Fibroblast of the aortic adventitia (primary cell): ENCODE measurements at places on chromosomes 16 and 17. TPM values are rescaled to one million over a fixed set of nuclear protein-coding genes. Genes with fewer than 3 reads are reported as not detected.
A peak's percentile ranks its signal among the peaks of the same experiment; 100 is the strongest.

DNA sequence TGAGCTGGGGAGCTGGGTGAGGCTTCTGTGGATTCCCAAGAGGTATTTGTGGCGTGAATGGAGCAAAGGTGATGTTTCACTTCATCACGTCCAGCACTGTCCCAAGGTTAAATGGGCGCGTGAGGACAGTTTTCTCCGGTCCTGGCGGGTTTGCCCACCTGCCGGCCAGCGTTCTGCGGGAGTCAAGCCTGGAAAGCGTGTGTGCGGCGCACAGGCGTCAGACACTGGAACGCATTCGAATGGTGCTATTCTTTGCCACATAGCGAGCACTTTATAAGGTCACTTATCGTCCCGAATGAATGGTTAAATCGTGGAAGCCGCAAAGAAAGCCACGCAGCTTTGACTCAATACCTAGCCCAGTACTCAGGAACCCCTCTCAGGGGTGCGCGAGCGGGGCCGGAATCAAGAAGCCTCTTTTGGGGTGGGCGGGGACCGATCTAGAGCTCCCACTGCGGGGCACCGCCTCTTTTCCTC, 446 bp upstream of the PSMD11 start:
- no peak for DNase-seq

- DNase-seq = no peak
Measured at GRCh38 chr17:15083225-15083624, 181.9 kb downstream of the PMP22 start.

DNA sequence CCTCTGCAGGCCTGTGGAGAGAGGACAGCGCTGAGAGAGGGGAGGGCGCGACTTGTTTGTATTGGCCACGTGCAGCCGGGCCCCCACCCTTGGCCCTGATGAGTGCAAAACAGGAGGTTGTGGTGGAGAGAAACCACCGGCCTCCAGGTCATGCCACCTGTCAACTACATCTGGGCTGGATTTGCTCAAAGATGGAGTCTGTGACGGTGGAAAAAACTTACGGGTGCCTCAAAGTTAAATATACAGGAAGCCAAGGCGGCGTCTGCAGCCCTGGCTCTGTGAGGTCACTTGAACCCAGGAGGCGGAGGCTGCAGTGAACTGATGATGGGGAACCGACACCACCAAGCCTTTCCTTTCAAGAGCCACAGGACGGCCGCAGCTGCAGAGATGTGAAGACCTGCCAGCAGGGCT, 15.7 kb downstream of the C16orf74 start:
- DNase-seq = no peak

Gene TBC1D3G
- total RNA-seq = not detected in 2 replicates

Gene CDK10
- 32.9 and 43.0 TPM in 2 replicates for total RNA-seq

GRCh38 chr17:73203788-73204479, 11.1 kb downstream of the COG1 start:
- DNase-seq = no peak

GRCh38 chr17:67891481-67892119, 66.3 kb downstream of the BPTF start:
- peak; percentile 72 for DNase-seq

Gene PPY
- total RNA-seq = not detected in 2 replicates

DNA sequence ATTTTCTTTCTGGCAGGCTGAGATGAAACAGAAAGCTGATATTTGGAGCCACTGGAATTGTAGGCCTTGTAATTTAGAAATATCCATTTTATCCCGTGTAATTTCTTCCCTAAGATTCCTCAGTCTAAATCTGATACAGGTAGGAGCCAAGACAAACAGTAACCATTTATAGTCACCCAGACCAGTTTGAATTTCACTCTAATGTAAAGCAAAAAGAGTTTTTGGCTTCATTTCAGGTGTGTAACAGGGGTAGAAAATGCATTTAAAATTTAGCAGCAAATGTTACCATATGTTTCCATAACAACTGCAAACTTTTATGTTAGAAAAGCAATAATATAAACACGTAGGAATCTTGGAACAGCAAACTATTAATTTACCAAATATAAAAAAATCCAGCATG, 249.4 kb downstream of the FTO start:
- no peak for DNase-seq

Gene ITGAD
- not detected in 2 replicates for total RNA-seq

GRCh38 chr17:17056156-17056539, 13.9 kb downstream of the MPRIP start:
- DNase-seq = no peak

Gene HCRT
- total RNA-seq = not detected in 2 replicates

- DNase-seq = no peak
Measured at GRCh38 chr16:11171448-11171709, 84.6 kb downstream of the SOCS1 start.

Gene GTF3C1
- 62.8 and 71.8 TPM in 2 replicates for total RNA-seq

Gene TP53TG3C
- not detected in 2 replicates for total RNA-seq

DNA sequence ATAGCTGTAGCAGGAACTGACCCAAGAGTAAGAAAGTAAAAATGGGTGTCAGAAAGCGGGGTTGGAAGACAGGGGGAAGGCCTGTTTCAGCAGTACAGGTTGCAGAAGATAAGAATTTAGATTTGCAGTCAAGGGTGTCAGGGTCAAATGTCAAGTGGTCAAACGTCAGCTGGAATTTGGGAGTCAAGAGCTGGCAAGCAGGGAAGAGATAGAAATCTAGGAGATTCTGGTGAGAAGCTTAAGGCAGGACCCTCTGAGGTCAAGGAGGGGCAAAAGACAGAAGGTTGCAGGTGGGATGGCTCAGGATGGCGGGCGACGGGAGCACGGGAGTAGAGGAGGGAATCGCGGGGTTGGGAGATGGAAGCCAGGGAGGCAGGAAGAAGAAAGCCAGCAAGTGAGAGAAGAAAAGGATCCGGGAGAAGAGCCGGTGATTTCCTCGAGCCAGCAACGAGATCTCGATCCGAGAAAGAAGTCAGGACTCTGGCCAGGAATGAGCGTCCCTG, 335 bp downstream of the SLC25A35 start:
- no peak for DNase-seq

DNA sequence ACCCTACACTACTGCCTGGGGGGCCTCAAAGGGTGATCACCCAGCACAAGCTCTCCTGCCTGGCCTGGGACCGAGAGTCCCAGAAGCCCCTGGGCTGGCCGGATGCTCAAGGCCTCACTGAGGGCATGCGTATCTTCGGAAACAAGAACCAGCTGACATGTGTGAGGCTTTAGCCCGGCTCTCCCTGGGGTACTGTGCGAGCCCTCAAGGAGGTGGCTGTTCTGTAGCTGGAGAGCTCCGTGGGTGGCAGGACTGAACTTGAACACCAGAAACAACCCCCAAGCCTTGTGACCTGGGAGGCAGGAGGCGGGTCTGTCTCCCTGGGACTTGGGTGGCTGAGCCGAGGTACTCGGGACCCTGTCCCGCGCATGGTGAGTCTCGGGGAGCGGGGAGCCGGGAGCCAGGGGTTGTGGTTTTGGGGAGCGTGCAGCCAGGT, 7.0 kb downstream of the DPEP1 start:
- no peak for DNase-seq

Gene KCNJ2
- total RNA-seq = 1.4 and 12.7 TPM in 2 replicates

GRCh38 chr16:69709456-69710084, 16.8 kb downstream of the NQO1 start:
- DNase-seq = peak; percentile 84

GRCh38 chr16:22340945-22341344, 33.5 kb downstream of the CDR2 start:
- DNase-seq = no peak

DNA sequence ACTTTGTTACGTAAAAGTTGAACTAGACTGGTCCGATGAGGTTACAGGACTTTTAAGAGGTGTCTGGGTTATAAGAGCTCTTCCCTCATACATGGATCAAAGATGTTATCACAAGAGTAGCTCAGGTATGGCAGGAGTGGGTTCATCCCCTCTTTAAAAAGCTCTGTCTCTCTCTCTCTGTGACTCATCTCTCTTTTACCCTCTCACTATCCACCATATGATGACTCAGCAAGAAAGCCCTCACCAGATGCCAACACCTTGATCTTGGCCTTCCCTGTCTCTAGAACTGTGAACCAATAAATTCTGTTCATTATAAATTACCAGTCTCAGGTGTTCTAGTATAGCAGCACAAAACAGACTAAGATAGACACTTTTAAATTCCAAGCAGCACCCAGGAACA, 1.9 kb upstream of the CLEC19A start:
- no peak for DNase-seq

- no peak for DNase-seq
Measured at GRCh38 chr16:27239026-27239425, 29.5 kb downstream of the NSMCE1 start.

DNA sequence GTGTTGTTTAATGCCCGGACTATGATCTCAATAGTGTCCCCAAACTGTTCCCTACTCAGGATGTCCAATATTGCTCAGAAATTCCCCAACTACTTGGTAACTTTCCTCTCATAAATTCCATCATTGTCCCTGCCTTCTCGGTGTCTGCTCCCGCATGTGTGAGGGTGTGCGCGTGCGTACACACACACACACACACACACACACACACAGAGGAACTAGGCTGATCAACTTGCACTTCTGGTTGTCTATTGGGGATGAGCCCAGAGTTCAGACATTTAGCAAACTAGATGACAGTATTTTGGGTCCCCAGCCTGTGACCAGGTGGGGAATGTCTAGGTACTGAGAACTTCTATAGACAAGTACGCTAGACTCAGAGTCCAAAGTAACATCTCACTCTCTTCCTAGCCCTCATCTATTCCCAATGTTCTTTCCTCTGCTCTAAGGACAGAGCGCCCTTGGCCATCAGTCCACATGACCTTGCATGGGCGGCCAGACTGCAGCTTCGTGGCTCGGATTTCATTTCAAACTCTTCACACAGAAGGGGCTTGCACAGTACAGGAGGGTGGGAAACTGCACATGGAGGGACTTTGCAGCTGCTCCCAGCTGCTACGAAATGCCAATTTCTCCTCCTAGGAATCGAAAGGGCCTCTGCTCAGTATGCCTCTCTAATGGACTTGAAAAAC, 5.3 kb downstream of the HS3ST3A1 start:
- no peak for DNase-seq

Gene PRSS36
- total RNA-seq = 1.1 and 3.8 TPM in 2 replicates

Gene BEAN1
- 0.09 TPM in 1 of 2 replicates, not detected in the other for total RNA-seq

- DNase-seq = no peak
Measured at GRCh38 chr16:68517606-68518166, 21.4 kb upstream of the ZFP90 start.

- no peak for DNase-seq
Measured at GRCh38 chr16:73046202-73046848, 1.6 kb downstream of the ZFHX3 start.

- no peak for DNase-seq
Measured at GRCh38 chr17:35183332-35183731, 10.9 kb downstream of the SLC35G3 start.

- DNase-seq = no peak
Measured at GRCh38 chr16:80142281-80142680, 398.5 kb upstream of the DYNLRB2 start.

Gene PGP
- 7.6 and 11.3 TPM in 2 replicates for total RNA-seq

DNA sequence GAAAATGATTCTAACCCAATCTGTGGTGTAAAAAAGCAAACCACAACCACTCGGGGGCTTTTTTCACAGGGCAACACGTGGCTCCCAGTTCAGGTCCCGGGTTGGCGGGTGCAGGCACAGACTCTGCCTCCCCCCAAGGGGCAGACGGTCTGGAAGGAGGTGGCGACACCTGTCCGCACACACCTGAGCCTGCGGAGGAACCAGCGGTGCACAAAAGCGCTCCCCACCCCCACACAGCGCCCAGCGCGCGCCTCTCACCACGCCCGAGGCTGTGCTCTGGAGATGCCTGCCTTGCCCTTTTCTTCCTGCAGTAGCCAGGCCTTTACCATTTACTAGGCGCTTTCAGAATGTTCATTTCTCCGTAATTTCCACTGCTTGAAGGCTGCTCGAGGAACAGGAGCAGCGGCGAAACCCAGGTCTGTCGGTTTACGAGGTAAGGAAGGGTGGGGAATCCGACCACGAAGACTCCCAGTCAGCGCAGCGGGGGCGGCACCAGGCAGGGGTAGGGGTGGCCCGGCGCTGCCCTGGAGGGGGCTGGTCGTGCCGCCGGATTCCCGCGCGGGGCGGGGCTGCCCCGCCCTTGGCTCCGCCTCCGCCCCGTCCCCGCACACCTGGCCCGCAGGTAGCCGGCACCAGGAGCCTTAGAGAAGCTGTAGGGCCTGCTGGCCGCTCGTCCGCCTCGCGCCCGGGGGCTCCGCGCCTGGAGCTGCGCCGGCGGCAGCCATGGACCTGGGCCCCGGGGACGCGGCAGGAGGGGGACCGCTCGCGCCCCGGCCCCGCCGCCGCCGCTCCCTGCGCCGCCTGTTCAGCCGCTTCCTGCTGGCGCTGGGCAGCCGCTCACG, at the start of gene USP43:
Gene USP43, plus strand, starts transcription at position 608 of the 842 bp plus-strand sequence. Its CDS starts 116 bp downstream, at position 724.
- no peak for DNase-seq

DNA sequence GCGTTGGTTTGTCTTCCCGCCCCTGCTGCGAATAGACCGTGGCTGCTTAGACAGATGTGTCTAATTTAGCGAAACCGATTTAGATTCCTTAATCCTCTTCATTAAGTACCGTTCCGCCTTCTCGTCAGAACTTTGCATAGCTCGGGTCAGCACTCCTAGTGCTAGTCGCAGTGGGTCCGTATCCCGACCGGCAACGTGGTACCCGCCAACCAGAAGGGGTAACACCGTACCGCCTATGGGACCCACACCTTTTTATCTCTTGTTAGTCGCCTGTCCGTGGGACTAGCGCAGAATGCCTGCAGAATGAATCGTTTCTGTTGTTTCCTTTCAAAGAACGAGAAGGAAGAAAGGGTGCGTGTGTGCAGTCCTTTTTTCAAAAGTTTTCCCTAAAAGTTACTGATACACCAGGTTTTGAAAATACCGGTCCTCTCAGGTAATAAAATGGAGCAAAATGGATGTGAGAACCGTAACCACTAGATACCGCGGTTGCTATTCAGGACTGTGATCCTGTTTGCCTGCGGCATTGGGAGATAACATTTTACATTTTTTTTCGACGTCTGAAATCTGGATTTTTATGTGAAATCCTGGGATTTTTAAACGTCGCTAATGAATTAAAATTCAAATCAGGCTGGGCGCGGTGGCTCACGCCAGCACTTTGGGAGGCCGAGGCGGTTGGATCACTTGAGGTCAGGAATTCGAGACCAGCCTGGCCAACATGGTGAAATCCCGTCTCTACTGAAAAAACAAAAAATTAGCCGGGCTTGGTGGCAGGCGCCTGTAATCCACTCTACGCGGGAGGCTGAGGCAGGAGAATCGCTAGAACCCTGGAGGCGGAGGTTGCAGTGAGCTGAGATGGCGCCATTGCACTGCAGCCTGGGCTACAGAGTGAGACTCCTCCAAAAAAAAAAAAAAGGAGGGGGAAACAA, 998 bp upstream of the SRSF1 start:
- no peak for DNase-seq

Gene FADS6
- total RNA-seq = not detected in 2 replicates
